ENCODE measurements at places on chromosomes 5 and 9.

- DNase-seq, result peak; percentile 25
Measured at GRCh38 chr9:127707766-127708165, 978 bp downstream of the CFAP157 start.

- no peak for DNase-seq
Measured at GRCh38 chr9:76161541-76161940, 232.7 kb downstream of the RFK start.

GRCh38 chr9:123999661-124000060 lies 11.9 kb upstream of the LHX2 start:
- no peak for DNase-seq

- no peak for DNase-seq
Measured at GRCh38 chr5:147863454-147864158, 14.9 kb upstream of the SCGB3A2 start.

DNA sequence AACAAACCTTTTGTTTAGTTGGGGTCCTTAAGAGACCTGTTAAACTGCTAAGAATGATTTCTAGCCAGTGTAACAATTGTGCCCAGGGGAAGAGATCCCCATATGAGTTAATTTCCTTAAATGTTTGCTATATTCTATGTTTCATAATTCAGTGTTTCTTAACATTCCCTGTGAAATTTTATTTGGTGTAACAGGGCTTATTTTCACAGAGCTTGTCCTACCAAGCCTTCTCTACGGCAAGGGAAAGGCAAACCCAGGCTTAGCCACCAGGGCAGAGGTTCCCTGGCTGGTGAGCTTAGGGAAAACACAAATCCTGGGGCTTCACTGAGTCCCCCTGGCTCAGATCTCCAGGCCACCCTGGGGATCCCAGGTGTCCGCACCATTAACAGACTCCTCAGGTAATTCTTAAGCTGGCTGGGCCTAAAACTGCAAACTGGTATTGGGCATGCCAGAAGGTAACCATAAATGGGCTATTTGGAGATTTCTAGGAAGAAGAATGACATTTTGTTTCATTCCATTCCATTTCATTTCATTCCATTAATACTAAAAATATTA lies 17.0 kb upstream of the LCP2 start:
- DNase-seq, result no peak

DNA sequence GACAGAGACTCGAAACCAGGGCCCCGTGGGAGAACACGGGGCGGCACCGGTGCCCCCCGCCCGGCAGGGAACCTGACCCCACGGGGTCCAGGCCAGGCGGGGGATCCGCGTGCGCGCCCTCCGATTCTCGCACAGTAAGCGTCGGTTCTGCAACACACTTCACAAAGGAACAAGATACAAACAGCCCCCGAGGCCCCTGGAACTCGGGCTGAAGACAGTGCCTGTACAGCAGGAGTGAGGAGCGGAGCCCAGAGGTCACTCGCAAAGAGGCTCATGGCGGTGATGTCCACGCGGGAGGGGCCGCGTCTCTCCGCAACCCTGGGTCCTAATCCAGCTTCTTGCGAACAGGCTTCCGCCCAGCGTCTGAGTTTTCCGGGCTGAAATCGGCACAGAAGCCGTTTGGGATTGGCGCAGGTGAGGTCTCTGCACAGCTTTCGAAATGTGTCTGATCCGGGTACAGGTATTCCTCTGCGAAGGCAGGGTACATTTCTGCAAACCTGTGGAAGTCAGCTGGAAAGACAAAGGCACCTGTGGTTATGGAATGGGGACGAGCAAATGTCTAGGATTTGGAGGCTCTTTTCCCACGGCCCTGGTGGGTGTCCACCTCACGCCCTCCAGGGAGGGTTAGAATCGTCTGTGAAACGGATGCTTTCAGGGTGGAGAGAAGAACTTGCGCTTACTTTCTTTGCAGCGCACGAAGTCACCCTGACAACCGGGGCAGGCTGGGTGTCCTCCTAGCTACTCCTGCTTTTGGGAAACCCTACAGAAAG lies 18.3 kb upstream of the SLC6A3 start:
- DNase-seq, result no peak

- no peak for DNase-seq
Measured at GRCh38 chr5:5467737-5468136, 45.3 kb downstream of the ICE1 start.

- DNase-seq, result no peak
Measured at GRCh38 chr9:78807286-78807685, 510.4 kb downstream of the PSAT1 start.

All from stimulated activated CD4-positive, alpha-beta T cell treated with anti-CD3 and anti-CD28 coated beads, Interleukin-4, amount 100 ng/mL, for 24 hours (primary cell).